Astrocyte of the spinal cord (primary cell): ENCODE measurements at places on chromosomes 6 and 20.

GRCh38 chr20:45987108-45987780 is 15.2 kb upstream of the ZNF335 start:
- peak; percentile 42 for DNase-seq

- no peak for DNase-seq
Measured at GRCh38 chr20:35271073-35271882, 6.6 kb downstream of the MMP24OS start.

DNA sequence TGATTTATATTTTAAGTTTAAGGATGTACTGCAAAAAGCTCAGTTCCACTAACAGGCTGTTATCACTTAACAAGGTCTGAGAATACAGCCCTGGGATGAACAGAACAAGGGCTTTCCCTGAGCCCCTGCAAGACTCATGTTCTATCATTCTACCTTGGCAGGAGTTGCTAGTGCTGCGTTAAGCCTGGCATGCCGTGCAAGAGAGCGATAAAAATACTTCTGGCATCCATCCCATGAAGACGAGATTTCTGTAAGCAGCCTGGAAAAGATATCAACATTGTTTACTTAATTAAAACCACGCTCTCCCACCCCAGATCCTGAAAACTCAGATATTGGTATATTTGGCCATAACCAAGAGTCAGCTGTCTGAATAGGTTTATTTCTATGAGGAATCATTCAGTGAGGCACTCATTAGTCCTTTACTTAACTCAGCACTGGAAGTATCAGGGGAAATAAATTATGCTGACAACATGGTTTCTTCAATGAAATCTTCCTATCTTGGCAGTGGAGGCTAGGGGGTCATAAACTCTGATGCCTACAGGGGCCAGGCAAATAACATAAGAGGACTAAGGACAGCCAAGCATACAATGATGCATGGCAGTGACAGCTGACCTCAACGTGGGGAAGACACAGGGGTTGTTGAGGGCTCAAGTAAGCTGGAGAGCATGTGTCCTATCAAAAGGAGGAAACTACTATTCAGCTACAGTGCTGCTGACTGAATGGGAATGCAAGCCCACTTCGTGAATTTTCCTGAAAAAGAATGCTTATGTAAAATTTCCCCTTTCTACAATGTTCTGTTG is 37.6 kb upstream of the LYRM2 start:
- DNase-seq, result no peak

GRCh38 chr6:167826896-167827582 is at the start of gene AFDN:
TSS of gene AFDN (plus strand) at chr6:167826911. CDS start at chr6:167827133, 222 bp downstream.
- no peak for DNase-seq

- no peak for DNase-seq
Measured at GRCh38 chr6:163252061-163252591, 162.4 kb upstream of the QKI start.

DNA sequence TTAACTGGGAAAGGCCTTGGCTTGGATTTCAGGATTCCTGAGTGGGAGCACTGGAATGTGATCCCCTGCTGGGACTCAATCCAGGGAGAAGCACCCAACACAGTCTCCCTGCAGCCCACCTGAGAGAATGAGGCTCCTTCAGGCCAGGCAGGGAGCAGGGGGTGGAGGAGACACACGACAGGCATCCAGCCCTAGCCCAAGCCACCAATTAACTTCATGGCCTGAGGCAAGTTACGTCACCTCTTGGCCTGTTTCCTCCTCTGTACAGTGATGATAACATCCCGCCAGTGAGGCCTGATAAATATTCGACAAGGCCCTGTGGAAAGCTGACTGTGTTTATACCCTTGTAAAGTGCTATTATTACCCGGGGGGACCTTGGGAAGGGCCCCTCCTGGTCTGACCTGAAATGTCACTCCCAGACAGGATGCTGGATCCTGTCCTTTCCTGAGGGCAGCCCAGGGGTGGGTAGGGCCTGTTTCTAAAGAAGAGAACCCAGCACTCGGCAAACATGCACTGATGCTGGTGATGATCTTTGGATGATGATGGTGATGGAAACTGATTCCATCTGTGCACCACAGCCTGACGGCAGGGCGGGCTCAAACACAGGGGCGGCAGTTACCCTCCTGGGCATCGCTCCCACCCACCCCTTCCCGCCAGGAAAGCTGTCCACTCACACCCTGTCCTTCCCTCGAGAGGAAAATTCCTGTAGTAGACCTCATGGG is 12.4 kb downstream of the FRS3 start:
- peak; percentile 33 for DNase-seq

DNA sequence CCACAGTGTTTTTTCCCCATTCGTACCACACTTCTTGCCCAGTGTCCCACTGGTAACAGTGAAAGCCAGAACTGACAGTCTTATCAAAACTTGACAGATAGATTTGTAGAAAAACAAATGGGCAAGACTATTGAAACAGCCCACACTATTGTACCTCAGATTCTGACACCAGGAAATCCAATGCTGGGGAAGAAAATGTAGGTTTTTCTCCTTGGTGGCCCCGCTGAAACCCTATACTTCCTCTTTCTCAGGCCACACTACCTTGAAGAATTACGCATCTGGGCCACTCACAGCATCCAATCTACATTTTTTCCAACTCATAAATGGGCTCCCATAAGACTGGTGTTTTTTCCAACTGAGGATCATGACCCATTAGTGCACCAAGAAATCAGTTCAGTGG is 90.9 kb upstream of the HDDC2 start:
- no peak for DNase-seq

GRCh38 chr6:166365221-166365620 is 17.5 kb downstream of the MPC1 start:
- DNase-seq, result peak; percentile 75

- peak; percentile 19 for DNase-seq
Measured at GRCh38 chr6:36769676-36770499, 69.4 kb downstream of the CPNE5 start.

- DNase-seq, result peak; percentile 50
Measured at GRCh38 chr20:38730989-38731737, 6.9 kb downstream of the SLC32A1 start.

- no peak for DNase-seq
Measured at GRCh38 chr6:33592595-33593413, 12.7 kb upstream of the BAK1 start.

- no peak for DNase-seq
Measured at GRCh38 chr20:9128568-9128967, 59.7 kb downstream of the PLCB4 start.

DNA sequence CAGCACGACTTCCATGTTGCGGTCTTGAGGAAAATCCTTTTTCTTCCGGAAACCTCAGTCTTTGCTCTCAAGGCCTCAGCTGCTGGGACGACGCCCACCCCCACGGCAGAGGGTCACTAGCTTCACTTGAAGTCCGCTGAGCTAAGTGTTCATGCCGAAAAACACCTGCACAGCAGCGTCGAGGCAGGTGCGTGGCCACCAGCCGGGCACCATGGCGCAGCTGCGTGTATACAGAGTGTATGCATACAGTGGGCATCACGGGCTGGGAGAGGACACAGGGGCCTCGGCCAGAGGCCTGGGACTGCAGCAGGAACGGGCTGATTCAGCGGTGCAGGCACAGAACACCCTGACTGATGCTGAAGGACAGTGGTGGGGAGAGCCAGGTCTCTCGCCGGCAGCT is 20.1 kb downstream of the KCNQ2 start:
- no peak for DNase-seq

- DNase-seq, result no peak
Measured at GRCh38 chr6:33751771-33752645, 5.3 kb upstream of the IP6K3 start.

DNA sequence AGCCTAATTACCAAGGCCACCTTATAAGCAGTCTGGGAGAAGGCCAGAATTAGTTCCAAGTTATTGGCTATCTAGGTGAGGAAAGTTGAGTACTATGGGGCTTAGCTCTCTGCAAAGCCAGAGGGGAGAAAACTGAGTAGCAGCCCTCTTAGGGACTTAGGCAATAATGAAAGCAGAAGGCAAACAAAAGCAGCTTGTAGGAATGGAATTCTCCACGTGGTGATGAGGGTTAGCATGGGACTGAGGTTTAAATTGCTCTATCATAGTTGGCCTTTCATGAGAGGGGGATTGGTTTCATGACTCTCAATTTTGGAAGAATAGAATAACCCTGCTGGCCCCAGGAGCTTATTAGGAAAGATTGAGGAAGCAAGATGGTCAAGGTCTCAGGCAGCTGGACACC is 7.0 kb upstream of the UBE2J1 start:
- DNase-seq, result no peak

DNA sequence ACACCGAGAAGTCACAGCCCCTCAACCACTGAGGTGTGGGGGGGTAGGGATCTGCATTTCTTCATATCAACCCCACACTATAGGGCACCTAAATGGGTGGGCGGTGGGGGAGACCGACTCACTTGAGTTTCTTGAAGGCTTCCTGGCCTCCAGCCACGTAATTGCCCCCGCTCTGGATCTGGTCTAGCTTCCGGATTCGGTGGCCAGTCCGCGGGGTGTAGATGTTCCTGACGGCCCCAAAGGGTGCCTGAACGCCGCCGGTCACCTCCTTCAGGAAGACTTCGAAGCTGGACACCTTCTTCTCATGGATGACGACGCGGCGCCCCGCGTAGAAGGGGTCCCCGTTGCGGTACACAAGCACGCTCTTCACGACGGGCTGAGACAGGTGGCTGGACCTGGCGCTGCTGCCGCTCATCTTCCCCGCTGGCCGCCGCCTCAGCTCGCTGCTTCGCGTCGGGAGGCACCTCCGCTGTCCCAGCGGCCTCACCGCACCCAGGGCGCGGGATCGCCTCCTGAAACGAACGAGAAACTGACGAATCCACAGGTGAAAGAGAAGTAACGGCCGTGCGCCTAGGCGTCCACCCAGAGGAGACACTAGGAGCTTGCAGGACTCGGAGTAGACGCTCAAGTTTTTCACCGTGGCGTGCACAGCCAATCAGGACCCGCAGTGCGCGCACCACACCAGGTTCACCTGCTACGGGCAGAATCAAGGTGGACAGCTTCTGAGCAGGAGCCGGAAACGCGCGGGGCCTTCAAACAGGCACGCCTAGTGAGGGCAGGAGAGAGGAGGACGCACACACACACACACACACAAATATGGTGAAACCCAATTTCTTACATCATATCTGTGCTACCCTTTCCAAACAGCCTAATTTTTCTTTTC is at the start of gene DCDC2:
TSS of gene DCDC2 (minus strand) at position 724 of the 883 bp plus-strand sequence. CDS start at position 415, 309 bp downstream.
- DNase-seq, result no peak

- no peak for DNase-seq
Measured at GRCh38 chr6:113493991-113494390, 363.2 kb upstream of the MARCKS start.

DNA sequence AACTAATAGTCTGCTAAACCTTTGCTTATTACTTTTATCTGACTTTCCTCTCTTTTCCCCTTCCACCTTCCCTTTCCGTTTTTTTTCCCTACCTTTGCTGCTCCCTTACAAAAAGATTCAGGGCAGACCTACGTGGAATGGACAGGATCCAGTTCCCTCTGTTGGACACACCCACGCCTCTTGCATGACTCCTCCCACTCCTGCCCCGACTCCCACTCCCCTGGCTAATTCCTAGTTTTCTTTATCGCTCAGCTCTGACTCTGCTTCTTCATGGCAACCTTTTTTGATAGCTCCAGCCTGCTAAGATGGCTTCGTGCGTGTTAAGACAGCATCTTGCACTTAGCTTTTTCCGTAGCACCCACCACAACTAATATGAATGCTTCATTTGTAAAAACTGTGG is 715.6 kb upstream of the NRSN1 start:
- DNase-seq, result no peak

DNA sequence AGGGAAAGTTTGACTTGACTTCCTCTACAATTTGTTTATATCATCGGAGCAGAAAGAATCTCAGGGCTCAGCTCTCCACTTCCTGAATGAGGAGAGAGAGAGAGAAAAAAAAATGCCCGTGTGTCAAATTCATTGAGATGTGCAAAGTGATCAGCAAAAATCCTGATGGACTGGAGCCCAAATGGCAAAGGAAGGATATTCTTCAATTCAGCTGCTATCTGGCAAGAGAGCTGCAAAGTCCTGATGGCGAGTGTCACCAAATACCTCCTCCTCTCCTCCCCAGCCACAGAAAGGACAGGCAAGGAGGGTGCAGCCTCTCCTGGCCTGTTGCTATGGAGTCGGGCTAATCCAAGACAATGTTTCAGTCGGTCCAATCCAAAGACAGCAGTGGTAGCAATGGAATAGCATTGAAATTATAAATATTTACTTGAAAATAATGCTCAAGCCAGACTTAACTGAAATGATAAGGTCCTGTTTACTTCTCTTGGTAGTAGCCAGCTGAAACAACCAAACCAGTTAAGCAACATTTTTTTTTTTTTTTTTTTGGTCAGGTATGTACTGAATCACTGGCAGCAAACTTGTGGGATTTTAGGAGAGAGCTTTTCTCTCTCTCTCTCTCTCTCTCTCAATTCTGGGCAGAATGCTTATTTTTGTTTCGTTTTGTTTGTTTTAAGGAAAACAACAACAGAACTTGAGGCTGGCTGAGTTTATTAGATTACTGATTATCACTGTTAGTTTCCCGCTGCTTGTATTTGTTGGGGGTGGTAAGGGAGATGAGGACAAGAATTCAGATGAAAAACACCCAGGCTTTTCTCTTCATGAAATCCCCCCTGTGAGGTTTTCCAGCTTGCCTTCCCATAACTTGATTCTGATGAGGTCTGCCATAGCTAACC is 204.2 kb downstream of the BCAS1 start:
- peak; percentile 65 for DNase-seq

DNA sequence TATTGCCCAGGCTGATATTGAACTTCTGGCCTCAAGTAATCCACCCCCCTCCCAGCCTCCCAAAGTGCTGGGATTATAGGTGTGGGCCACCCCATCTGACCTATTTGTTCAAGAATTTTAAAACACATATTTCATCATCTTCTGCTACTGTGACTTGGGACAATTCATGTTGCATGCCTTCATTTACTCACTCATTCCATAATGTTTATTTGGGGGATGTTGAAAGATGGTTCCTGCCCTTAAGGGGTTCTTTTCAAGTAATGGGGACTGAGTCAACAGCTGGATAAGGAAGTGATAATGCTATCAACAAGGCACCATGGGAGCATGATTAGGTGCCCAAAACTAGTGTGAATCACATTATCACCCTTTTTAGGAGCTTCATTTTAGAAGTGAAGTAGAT is 62.0 kb downstream of the CRYBG1 start:
- DNase-seq, result no peak

- no peak for DNase-seq
Measured at GRCh38 chr6:14640631-14641030, 523.1 kb downstream of the CD83 start.

DNA sequence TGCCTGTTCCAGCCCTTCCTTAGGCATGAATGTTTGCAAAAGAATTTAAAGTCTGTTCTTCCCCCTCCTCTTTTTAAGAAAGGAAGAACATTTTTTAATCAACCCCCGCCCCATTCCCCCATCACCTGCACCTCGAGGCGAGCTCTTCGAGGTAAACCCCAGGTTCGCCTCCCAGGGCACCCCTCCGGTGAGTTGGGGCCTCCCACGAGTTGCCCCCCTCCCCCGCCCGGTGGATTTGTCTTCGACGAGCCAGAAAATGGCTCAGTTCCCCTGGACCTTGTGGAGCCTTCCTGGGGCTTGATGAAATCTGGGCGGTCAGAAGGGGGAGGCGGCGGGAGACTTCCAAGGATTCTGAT is 256 bp upstream of the OVOL2 start:
- no peak for DNase-seq

- DNase-seq, result no peak
Measured at GRCh38 chr20:50372770-50373088, 137.5 kb upstream of the PTPN1 start.
